A172 (cell line): ENCODE measurements at places on chromosomes 12 and 14. TPM values are rescaled to one million over a fixed set of nuclear protein-coding genes. Genes with fewer than 3 reads are reported as not detected.
A peak's percentile ranks its signal among the peaks of the same experiment; 100 is the strongest.

SMOC1 gene
- not detected in 2 replicates for total RNA-seq

CCDC85C gene
- 49.6 and 84.9 TPM in 2 replicates for total RNA-seq

ABCC9 gene
- 0.02 and 0.17 TPM in 2 replicates for total RNA-seq

PSMB11 gene
- not detected in 2 replicates for total RNA-seq

ATXN2 gene
- total RNA-seq: 11.1 and 25.6 TPM in 2 replicates

ST8SIA1 gene
- 0.34 TPM in 1 of 2 replicates, not detected in the other for total RNA-seq

AEBP2 gene
- 13.4 and 16.8 TPM in 2 replicates for total RNA-seq

LRTM2 gene
- not detected in 2 replicates for total RNA-seq

KCNC2 gene
- not detected in 2 replicates for total RNA-seq

PRICKLE1 gene
- total RNA-seq: 4.1 and 77.2 TPM in 2 replicates

DNA sequence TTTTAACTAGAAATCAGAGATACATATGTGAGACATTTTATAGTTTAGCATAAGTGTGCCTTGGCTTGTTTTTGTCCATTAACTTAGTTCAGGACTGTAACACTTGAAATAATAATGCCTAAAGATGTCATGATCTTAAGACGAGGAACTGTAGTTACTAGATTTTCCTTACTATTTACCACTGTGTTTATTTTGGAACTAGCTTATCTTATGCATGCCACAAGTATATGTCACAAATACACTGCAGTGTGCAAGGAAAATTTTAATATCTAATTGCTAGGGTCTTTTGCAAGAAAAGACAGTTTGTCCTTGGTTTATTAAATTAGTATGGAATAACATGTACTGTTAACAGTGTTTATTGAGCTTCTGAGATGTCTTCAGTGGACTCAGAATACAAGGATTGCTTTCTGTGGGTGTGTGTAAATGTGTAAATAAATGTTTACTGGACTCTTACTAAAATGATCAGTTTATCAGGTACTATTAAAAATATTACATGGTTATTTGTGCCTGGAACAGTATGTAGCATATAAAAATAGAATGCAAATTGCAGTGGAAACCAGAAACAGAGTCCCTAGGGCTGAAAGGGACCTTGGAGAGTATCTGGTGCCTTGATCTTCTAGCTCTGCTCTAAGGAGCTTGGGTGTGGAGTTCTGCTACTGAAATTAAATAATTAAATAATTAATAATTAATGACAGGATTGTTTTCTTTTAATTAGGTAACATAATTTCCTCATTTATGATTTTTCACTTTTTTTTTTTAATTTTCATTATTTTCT, 58.1 kb downstream of the FGD4 start:
- no peak for DNase-seq

DNA sequence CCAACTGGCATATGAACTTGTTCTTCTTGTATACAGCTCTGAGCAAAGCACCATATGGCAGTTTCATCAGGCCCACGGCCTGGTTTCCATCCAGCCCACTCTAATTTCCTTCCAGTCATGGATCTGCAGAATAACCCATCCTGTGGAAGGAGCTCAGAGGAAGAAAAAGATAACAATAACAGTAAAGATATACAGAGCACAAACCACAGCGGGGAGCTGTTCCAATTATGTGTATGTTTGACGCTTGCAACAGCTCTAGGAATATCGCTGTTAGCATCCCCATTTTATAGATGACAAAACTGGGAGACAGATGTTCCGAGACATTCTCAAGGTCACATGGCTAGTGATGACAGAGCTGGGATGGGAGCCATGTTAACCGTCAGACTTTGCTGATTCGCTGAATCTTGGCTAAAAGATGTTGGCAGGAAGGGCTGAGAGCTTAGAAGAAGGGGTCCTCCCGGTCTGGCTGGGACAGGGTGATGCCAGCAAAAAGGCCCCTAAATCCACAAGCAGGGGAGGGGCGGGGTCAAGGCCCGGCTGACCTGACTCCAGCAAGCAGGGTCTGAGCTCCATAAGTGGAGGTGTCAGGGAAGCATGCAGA, 34.4 kb upstream of the CIPC start:
- no peak for DNase-seq

DNA sequence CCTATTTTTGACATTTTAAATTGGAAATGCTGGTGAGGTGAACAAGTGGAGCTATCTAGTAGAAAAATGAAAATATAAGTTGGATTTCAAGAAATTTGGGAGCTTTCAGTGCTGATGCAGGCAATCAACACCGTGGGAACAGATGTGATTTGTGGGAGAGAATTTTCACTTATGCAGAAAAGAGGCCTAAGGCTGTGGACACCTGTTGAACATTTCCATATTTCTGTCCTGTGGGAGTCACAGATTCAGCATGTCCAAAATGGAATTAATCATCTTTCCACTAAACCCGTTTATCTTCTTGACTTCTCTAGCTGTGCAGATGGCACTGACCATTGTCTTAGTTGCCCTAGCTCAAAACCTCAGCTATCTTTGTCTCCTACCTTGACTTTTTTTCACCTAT, 2.5 kb upstream of the GPATCH2L start:
- no peak for DNase-seq

DNA sequence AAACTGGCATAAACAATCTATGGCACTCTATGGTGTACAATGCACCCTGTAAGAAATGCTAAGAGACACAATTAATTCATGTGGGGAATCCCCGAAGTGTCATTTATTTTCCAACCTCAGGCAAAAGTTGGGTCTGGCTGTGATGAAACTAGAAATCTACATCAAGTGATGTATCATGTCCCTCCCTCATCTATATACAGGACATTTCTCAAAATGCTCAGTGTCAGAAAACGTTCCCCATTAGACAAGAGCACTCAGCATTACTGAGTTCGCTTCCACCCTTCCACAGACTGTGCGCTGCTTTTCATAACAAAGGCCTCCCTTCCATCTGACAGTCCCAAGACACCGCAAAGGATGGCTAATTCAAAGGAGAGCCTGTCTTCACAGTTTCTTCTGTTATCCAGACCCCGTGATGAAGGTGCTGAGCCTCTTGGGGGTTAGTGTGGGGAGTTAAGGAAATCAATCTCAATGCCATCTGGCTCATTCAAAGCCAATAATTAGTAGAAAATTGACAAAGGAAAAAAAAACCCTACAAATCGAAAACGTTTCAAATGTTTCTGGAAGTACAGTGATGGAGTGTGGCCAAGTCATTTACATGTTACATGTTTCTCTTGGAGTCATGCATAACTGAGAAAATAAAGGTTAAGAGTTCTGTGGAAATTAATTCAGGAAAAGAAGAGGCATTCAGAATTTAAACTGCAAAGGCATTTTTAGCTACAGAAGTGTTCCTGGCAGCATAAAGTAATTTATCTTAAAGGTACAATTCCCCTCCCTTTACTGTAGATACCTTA, 7.5 kb downstream of the CCDC88C start:
- DNase-seq: no peak

- no peak for DNase-seq
These were observed 57.6 kb upstream of the SEL1L start for GRCh38 chr14:81591266-81591665.

DNA sequence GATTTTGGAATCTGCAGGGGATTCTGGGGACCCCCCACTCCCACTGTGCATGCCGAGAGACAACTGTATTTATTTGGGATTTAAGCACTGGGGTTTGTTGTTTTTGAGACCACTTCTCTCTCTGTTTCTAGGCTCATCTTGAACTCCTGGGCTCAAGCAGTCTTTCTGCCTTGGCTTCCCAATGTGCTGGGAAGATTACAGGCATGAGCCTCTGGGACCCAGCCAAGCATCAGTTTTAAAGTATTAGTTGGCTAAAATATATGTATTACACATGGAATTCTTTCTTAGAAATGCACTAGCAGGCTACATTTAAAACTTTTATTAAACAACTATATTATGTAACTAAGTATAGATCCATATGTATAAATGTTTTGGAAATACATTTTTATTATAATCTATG, 78.3 kb downstream of the AEBP2 start:
- DNase-seq: no peak

GRCh38 chr12:111596985-111597830, 1.9 kb downstream of the ATXN2 start:
- peak; percentile 33 for DNase-seq

GRCh38 chr12:40648519-40648918, 43.7 kb upstream of the CNTN1 start:
- peak; percentile 7 for DNase-seq

GRCh38 chr12:52925717-52926595, 21.1 kb upstream of the KRT8 start:
- DNase-seq: peak; percentile 77

GRCh38 chr14:72516936-72517700, 376.8 kb downstream of the DPF3 start:
- DNase-seq: peak; percentile 37

- no peak for DNase-seq
These were observed 301.1 kb downstream of the ZFP36L1 start for GRCh38 chr14:68491793-68492192.

DNA sequence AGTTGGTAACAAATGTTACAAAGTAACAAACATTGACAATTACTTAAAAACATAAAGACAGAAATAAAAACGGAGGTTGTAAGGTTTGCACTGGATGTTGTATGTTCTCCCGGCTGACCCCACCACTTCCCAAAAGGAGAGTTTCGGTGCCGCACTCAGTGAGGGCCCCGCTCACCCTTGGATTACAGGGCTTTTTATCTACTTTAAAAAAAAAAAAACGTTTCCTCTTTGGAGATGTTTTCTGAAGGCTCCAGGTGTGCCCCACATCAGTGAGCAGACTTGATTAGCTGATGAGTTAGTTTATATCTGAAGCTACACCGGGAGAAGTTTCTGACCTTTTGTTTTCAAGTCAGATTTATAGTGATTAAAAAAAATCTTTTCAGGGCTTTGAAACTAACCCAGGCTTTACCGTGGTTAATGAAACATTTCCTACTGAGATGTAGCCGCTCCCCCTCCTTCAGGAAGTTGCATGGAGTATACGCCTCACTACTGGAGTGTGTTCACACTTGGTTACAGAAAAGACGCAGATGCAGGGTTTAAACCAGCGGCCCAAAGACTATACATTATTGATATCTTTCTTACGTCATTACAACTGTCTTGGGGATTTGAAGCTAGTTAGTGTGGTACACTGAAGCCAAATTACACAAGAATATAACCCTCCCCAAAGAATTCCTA, 38.0 kb upstream of the BCL7A start:
- DNase-seq: no peak

DNA sequence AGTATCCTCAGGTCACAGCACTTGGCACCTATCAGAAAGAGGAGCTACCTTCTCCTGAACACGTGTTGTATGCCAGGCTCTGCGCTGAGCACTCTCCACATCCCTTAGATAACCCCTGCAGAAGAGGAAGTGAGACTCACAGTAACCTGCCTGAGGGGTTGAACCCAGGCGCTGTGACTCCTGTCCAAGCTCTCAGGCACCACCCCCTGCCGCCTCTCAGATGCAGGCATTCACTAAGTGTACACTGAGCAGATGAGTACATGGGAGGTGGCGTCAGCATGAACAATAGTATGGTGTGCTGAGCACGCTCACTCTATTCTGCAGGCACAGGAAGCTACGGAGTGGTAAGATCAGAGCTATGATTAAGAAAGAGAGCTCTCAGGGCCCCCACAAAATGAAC, 21.0 kb upstream of the RIC8B start:
- no peak for DNase-seq

- no peak for DNase-seq
These were observed 148.0 kb downstream of the ANO6 start for GRCh38 chr12:45363903-45364302.

- DNase-seq: peak; percentile 11
These were observed 29.2 kb downstream of the GLRX5 start for GRCh38 chr14:95564060-95564459.

DNA sequence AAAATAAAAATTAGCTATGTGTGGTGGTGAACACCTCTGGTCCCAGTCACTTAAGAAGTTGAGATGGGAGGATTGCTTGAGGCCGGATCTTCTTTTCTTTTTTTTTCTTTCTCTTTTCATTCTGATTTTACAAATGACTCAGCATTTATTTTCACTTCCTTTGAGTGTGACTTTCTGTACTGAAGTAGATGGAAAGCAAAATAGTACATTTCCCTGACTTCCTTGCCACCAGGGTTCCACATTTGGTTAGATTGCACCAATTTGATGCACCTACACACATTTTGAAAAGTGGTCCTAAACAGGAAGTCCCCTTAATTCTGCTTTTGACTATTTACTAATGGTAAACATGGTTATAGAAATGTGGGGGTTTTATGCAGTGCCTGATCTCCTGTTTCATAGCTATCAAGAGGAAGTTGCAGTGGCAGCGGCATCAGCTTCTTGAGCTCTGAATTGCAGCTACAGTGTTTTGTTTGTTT, 13.0 kb upstream of the LEMD3 start:
- DNase-seq: no peak

- DNase-seq: no peak
These were observed 85.5 kb downstream of the STON2 start for GRCh38 chr14:81314443-81315175.

DNA sequence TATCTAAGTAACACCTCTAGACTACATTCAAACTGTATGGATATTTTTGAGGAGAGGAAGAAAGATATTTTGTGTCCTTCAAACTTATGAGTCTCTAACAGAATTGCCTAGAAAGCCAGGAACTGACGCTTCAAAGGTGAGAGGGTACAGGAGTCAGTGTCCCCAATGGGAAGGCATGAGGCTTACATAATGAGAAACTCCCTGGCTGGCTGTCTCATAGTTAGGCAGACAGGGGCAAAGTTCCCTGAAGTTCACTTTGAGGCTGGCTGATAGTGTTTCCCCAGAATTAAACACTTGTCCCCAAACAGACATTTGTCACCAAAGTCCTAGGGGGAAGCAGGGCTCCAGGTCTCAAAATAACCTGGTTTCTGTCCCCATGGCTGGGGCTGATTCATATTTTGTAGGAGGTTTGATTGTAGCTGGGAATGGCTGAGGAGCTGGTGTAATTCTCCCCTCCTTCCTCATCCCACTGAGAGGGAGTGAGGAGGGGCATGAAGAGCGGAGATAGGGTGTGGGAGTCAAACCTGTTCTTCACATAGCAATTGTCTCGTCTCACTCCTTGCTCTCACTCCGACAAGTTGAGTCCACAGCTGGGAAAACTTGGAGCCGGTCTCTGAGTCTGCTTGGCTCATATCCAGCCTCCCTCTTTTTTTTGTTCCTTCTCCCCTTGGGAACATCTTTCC, 56.4 kb upstream of the CISTR start:
- no peak for DNase-seq
